Activated CD4-positive, alpha-beta T cell treated with anti-CD3 and anti-CD28 coated beads, Interleukin-2, amount 50 U/mL, for 24 hours (primary cell): ENCODE measurements at places on chromosomes 6 and 20.

DNA sequence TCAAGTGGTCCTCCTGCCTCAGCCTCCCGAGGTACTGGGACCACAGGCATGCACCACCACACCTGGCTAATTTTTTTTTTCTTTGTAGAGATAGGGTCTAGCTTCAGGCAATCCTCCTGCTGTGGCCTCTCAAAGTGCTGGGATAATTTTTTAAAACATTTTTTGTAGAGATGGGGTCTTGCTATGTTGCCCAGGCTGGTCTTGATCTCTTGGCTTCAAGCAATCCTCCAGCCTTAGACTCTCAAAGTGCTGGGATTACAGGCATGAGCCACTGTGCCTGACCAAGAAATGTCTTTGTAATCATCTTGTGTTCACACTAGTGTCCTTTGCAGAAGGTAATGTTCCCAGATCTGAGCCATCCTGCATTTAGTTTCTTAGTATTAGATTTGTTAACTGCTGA, 61.6 kb downstream of the RIPOR2 start:
- DNase-seq, result no peak

DNA sequence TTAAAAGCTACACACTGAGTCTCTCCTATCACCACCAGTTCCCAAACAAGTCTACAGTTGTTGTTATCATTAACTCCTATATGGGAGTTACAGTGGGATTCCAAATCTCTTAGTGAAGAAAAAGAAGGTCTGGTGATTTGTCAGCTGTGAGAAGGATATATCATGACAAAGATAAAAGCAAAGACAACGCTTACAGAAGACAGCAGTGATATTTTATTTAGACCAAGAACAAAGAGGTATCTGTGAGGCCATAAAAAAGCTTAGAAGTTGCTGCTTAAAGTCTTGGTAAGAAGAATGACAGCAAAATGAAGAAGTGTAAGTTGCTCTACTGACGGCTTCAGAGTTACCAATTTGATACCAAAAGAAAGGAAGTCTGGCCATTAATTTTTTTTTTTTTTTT, 47.2 kb downstream of the CHD6 start:
- DNase-seq, result no peak

DNA sequence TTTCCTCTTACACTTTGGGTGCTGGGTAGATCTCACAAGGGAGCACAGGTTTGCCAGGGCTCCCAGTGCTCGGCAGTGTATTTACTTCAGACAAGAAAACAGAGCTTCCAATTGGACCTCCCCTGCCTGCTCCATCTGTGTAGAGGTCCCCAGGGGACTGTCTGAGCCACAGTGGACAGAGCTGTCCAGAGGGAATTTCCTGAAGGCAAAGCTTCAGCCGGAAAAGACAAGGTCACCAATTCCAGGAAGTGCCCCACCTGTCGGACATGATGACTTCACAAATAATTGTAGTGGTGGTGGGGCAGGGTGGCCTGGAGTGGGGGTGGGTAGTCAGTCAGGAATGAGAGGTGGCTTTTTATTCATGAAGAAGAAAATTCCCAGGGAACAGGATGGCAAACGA, 18.6 kb downstream of the ADGRF5 start:
- DNase-seq, result no peak

GRCh38 chr6:148959008-148959407, 212.2 kb downstream of the UST start:
- DNase-seq, result no peak

- no peak for DNase-seq
These were observed 33.3 kb downstream of the NTSR1 start for GRCh38 chr20:62741701-62742491.

DNA sequence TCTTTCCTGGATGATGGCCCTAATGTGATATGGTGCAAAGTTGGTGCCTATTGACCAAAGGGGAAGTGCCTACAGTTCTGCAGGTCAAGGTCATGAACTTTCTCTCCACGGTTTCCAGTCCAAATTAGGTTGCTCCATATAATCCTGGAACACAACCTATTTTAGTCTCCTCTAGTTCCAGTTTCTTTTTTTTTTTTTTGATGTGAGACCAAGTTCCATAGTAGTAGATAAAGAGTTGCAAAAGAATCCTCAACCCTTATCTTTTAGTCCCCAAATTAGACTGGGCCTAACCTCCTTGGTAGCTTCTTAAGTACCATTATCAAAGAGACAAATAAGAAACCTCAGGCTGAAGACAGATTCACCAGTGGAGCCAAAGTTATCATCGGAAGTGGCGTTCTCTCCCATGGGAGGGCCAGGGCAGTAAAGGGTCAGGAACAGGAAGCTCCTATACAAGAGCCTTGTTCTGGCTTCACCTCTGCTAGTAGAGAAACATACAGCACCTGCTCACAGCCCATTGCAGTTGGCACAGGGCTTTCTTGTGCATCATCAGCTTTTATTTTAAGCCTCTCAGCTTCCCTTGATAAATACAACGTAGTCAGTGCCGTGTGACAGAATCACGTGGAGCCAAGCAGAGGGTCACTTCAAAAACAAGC, 132.2 kb upstream of the RREB1 start:
- DNase-seq, result no peak

- no peak for DNase-seq
These were observed 46.5 kb downstream of the SOBP start for GRCh38 chr6:107536180-107536961.

DNA sequence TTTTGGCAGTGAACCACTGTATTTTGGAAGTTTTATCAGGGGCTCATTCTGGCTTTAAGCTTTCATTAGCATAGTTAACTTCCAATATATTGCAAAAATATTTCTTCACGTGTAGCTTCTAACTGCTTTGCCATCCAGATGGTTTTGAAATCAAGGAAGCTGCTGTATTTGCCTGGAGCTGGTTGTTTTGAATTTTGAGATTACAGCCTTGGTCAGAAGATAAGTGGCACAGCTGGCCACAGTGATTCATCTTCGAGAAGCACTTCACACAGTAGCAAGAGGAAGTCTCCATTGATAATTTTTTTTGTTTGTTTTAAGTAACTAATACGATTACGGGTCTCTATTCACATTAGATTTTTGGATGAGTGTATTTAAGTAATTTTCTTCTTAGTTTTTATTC, 3.8 kb downstream of the APCDD1L start:
- no peak for DNase-seq

DNA sequence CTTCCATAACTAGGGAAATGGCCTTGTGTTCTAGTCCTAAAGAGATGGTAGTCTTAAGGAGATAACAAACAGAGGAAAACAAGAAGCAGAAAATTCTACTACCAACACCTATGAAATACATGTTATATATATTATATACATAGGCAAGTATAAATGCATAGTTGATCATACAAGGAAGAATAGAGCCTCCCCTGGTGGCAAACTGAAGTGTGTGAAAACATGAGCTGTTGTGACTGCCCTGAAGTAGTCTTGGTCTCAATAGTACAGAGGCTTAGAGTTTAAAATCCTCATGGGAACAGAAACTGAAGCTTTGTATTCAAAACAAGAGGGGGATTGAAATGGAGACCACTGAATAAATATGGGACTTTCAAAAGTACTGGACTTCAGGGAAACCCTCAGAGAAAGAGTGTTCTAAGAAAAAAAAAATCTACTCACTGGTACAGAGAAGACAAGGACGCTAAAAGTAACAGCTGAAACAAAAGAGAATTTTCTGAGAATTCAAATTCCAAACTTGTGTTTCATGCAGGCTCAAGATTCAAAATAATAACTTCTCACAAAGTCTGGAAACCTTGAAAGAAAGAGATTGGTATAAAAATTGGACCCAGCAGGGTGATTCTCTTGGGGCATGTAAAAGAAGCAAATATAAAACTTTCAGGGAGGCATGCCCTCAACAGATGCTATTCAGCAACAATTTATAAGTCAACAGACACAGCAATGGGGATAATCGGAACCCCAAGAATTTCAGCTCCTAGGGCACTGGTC, 59.7 kb upstream of the SAMD3 start:
- DNase-seq, result peak; percentile 7

DNA sequence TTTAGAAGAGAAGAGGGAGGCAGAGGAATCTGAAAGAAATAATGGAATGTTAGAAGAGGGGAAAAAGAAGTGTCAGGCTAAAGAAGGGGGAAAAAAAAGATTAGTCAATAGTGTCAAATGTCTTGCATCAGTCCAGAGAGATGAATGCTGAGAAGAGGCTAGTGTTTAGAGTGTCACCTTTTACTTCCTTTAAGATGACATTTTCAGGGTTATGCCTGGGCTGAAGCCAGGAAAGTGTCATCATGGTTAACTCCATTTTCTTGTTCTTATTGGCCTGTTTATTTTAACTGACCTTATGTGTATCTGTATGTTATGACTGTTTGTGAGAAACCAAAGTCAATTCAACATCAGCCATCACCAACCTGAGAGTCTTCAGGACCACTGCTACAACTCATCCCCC, 15.0 kb upstream of the BCKDHB start:
- no peak for DNase-seq

- DNase-seq, result no peak
These were observed 117.0 kb downstream of the ME1 start for GRCh38 chr6:83313882-83314281.

GRCh38 chr6:158361961-158362669, 49.9 kb downstream of the TULP4 start:
- no peak for DNase-seq

DNA sequence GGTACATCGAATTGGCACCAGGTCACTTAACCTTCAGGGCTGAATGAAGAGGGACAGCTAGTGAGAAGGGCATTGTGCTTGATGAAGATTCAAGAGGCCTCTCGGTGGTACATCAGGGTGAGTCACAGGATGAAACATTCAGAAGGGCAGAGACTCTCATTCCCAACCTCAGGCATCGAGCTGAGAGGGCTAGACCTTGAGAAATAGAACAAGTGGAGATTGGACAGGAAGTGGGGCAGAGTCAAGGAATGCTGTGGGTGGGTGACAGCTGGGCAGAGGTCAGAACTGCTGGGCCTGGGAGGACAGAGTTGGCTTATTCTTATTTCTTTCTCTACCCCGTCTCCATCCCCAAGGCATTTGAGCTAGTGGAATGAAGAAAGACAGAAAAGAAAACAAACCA, 126.0 kb downstream of the SCML4 start:
- DNase-seq, result no peak

DNA sequence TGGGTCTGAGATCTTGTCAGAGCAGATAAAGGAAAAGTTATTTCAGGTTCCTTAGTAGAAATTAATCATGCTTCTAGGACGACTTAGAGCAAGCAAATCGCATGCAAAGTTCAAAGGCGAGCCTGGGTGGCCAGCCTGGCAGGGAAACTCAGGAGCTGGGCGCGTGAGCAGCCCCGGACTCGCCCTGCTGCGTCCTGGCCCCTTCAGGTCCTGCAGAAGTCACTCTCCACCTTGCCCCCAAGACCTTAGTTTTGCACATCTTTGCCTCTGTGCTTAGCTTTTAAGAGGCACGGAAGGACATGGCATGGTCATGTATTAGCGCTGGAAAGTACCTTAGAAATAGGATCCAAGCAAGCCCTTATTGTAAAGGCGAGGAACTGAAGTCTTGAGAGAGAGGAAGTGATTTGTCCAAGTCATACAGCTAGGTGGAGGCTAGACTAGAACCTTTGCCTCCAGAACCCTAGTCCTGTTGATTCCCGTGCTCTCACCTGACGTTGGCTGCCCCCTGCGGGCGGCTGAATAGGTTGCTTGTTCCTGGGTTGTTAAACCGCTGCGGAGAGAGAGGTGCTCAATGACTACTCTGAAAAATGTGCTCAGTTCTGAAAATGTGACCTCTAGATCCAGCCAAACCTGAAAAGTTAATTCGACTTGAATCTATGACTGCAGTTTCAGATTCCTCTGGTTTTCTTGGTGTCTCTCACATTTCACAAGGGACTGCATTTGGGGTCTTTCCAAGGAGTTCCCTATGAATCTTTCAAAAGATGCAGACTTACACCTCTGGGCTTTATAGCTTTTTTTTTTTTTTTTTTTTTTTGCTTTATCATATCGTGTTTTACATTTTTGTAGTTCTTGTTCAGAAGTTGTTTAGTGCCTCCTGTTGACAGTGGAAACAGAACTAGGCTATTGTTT, 2.7 kb downstream of the MYB start:
- peak; percentile 39 for DNase-seq

DNA sequence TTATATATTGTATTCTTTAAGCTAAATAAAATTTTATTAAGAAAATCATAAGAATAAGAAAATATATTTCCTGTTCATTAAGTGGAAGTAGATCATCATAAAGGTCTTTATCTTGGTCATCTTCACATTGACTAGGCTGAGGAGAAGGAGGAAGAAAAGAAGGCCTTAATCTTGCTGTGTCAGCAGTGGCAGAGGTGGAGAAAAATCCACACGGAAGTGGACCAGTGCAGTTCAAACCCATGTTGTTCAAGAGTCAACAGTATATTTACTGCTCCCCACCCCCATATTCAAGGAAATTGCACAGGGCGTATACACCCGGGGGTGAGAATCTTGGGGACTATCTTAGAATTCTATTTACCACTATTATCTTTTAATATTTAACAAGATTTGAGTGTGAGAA, 178.6 kb upstream of the SCGN start:
- DNase-seq, result no peak

- no peak for DNase-seq
These were observed 902 bp downstream of the SAMHD1 start for GRCh38 chr20:36950414-36951197.

- DNase-seq, result no peak
These were observed 20.8 kb downstream of the EFCAB8 start for GRCh38 chr20:32879538-32879937.

DNA sequence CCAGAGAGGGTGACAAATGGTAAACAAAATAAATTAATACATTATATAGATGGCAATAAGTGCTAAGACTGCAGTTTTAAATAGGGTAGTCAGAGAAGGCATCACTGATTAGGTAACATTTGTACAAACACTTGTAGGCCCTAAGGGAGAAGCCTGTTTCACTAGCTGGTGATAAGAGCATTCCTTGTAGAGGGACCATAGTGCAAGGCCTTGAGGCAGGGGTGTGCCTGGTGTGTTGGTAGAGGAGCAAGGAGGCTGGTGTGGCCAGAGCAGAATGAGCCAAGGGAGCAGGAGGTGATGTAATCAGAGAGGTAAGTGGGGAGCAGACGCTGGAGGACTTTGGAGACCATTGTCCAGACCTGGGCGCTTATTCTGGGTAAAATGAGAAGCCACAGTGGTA, 70.7 kb downstream of the ANKRD6 start:
- no peak for DNase-seq

- no peak for DNase-seq
These were observed 76.4 kb downstream of the BACH2 start for GRCh38 chr6:90220273-90220672.

DNA sequence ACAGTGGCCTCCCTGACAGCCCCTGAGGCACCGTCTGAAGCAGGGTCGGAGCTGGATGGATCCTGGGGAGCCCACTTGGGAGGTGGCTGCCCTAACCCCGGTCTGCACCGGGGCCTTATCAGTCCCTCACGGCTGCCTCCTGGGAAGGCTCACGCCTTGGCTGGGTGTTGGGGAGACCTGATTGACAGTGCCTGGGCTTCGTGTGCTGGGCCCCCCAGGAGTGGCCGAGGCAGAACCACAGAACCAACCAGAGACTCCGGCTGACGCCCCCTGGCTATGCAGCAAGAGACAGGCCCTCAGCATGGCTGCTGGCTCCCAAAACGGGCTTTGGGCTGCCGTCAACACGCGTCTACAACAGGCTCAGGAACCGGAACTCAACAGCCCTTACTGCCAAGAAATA, 219.6 kb downstream of the TAF4 start:
- DNase-seq, result no peak
